COR-L47 (cell line): ENCODE measurements at places on chromosomes 5 and 9.

- no peak for DNase-seq
Observed at GRCh38 chr5:3142261-3143027, 391.0 kb upstream of the IRX2 start.

GRCh38 chr5:113067635-113068344 is 91.2 kb downstream of the DCP2 start:
- no peak for DNase-seq

DNA sequence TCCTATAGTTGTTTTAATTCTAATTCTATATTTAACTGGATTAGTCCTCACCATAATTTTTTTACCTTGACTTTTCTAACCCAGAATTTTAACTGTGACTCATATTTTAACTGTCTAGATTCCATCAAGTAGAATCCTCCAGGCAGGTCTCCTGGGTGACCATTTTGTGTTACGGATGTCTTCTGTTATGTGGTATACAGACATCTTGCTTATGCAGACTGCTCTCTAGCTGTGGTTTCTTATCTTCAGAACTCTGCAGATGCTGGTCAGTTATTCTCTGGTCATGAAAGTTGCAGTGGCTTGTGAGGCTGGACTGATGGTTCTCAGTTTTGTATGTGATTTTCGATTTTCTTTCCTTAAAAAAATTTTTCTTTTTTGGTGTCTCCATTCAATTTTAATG is 139.4 kb downstream of the ATG10 start:
- DNase-seq, result no peak

GRCh38 chr5:433836-434235 is 9.1 kb upstream of the EXOC3 start:
- DNase-seq, result no peak

GRCh38 chr5:58075907-58076306 is 384.0 kb downstream of the PLK2 start:
- no peak for DNase-seq

DNA sequence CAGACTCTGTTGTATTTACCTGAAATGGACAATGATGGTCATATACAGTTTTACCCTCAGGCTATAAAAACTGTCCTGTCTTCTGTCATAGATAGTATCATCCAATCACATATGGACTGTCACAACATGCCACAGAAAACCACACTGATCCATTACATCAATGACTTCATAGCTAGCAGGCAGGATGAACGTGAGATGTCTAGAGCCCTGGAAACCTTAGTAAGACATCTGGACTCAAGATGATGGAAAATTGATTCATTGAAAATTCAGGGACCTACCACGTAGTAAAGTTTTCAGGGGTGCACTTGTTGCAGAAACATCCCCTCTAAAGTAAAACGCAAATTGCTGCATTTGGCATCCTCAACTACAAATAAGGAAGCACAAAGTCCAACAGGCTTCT is 284.4 kb upstream of the RGMB start:
- DNase-seq, result no peak

- DNase-seq, result no peak
Observed at GRCh38 chr5:136276946-136277345, 84.0 kb upstream of the SMIM32 start.

DNA sequence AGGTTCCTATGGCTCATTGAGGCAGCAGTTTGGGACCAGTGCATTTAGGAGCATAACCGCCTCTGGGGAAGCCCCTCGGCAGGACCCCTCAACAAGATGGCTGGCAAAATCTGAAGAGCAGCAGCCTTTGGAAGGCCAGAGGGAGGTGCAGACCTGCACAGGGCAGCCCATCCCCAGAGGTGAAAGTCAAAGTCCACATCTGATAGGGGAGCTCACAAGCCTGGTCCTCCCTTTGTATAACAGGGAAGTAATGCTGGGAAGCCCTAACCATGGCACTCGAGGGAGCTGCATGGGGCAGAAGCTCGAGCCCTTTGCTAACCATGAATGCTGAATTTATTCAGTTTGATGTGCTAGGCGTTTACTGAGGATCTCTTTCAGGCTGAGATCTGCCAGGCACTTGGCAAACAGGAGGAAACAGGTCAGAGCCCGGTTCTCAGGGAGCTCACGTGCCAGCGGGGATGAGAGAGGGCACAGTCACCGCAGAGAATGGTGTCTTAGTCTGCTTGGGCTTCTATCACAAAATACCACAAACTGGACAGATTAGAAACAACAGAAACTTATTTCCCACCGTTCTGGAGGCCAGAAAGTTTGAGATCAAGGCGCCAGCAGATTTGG is 114.1 kb downstream of the GABBR2 start:
- DNase-seq, result no peak

GRCh38 chr5:135546101-135546500 is 10.3 kb upstream of the NEUROG1 start:
- no peak for DNase-seq

GRCh38 chr5:54996466-54996865 is 11.1 kb upstream of the ESM1 start:
- no peak for DNase-seq

- DNase-seq, result no peak
Observed at GRCh38 chr9:12843735-12844134, 68.9 kb downstream of the LURAP1L start.

- DNase-seq, result no peak
Observed at GRCh38 chr9:95316274-95316673, 1.2 kb downstream of the FANCC start.

DNA sequence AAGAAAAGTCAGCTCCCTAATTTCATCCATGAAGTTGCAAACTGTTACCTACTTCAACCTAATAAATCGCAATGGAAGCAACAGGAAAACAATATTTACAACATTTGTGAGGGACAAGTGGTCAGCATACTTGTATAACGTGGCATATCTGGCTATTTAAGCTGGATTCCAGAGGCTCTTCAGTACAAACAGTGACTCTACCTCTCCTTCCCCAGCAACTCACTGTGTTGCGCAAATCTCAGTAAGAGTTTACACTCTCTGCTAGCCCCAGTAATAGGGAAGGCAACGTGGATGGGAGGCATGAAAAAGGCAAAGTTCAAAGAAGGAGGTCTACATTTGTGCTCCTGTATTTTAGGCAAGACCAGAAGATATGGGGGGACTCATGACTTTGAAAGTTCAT is 18.9 kb upstream of the SEMA5A start:
- no peak for DNase-seq

GRCh38 chr9:113129884-113130283 is 20.9 kb upstream of the SLC31A2 start:
- DNase-seq, result no peak

DNA sequence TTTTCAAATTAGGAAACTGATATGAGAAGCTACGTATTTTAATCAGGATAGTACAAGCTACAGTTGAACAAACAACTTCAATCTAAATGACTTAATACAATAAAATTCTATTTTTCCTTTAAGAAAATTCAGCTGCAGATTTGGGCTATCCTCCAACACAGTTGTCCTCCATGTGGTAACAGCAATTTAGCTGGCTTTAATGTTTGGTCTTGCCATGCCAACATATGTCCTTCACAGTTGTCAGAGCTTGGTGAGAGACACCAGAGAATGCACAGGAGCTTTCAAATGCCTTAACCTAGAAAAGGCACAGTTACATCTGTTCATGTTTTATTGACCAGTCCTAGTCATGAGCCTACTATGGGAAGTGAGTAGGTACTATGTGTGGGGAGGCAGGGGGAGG is 10.8 kb downstream of the FAM174A start:
- DNase-seq, result no peak
